Stimulated activated CD8-positive, alpha-beta memory T cell treated with anti-CD3 and anti-CD28 coated beads, Interleukin-2, amount 100 ng/mL, for 1 hour (primary cell): ENCODE measurements at places on chromosomes 5 and 9.

- no peak for DNase-seq
Measured at GRCh38 chr5:76755779-76756637, 40.1 kb downstream of the F2R start.

- DNase-seq = no peak
Measured at GRCh38 chr9:79111653-79112052, 460.1 kb upstream of the TLE4 start.

- DNase-seq = no peak
Measured at GRCh38 chr5:58648846-58649245, 66.0 kb downstream of the RAB3C start.

- no peak for DNase-seq
Measured at GRCh38 chr9:136657974-136658848, 4.5 kb upstream of the EGFL7 start.

DNA sequence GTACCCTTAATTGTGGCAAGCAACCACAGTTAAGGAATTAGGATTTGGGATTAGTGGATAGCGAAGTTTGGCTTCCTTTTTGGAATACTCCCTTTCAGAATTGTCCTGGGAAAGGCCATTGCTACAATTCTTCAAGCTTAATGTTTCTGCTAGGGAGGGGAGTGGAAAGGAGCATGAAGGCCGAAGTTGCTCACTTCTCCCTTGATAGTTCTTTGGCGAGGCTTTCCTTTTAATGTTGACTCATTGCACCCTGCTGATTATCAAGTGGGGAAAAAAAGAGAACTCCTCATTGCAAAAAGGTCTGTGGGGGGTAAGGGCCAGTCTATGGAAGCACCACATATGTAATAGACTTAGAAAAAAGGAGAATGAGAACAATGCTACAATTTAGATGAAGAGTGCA, 30.7 kb downstream of the GRIN3A start:
- DNase-seq = no peak

DNA sequence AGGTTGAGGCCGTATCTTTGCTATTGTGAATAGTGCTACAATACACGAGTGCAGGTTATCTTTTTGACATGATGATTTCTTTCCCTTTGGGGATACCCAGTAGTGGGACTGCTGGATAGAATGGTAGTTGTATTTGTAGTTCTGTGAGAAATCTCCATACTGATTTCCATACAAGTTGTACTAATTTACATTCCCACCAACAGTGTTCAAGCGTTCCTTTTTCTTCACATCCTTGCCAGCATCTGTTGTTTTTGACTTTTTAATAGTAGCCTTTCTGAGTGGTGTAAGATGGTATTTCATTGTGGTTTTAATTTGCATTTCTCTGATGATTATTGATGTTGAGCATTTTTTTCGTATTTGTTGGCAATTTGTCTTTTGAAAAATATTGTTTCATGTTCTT, 41.4 kb downstream of the CNOT6 start:
- DNase-seq = no peak

GRCh38 chr5:172874647-172875504, 40.8 kb downstream of the ERGIC1 start:
- DNase-seq = no peak

DNA sequence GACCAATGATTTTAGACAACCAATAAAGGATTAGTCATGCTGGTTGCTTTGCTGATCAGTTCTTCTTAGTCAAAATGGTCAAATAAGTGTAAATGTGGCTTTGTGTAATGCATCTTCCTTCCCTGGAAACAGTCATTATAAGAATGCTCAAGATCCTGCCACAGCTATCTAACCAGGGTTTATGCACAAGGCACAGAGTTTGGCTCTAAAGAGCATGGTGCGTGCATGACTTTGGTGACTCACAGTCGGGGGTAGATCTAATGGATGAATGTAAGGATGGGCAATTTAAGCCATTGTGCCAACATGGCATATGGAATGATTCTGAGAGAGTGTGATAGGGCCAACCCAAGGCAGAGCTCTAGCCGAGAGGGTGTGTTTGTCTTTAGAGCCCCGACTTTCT, 6.5 kb downstream of the LIX1 start:
- no peak for DNase-seq

DNA sequence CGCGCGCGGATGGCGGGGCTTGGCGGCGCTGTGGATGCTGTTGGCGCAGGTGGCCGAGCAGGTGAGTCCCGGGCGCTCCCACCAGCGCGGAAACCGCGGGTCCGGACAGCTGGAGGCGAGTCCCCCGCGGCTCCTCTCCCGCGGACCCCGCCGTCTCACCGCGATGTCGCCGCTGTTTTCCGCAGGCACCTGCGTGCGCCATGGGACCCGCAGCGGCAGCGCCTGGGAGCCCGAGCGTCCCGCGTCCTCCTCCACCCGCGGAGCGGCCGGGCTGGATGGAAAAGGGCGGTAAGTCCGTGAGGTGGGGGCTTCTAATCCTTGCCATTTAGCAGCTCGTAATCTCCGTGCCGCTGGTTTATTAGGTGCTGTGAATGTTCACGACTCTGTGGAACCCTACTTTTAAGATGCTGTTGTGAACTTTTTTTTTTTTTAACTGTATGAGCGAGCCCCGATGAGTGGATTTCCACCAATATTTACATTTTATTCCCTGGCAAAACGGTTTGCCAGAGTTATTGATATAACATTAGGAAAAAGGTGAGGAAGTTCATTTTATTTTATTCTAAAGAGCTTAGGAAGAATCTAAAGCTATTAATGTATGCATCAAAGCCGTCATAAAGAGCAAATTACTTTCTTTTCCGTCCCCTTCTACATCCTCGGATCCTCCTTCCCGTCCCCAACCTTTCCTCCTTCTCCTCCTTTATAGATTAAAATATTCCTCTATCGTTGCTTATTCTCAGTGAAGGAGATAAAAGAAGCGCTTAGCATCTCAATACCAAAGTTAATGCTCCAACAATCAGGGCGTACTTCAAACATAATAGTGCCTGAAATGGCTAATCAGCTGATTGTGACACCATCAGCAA, 579 bp downstream of the ADAMTS16 start:
- no peak for DNase-seq

DNA sequence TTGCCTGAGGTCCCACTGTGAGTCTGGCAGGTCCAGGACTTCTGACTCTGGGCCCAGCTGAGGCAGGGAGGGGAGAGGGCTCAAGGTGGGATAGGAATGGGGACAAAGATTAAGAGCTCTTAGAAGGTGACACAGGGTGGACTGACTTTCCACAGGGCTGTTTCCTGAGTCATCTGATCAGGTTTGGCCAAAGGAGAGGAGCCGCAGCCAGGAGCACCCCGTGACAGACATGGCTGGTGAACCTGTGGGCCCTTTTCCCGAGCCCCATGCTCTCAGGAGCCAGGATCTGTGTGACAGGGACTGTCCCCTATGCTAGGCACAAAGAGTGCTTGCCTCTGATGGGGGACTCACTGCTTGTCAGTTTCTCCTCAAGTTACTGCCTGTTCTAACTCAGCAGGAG, 37.8 kb downstream of the COL27A1 start:
- no peak for DNase-seq
